ENCODE measurements at places on chromosomes 3 and 15.

- no peak overlapping the region for H3K27ac ChIP-seq
- DNase-seq, result peak; percentile 3
- H3K36me3 ChIP-seq, result no peaks in the 10 kb centered on the region
- H3K4me1 ChIP-seq, result no peaks in the 10 kb centered on the region
- no peak overlapping the region for H3K4me3 ChIP-seq
These were observed 10.1 kb downstream of the SCN10A start for GRCh38 chr3:38805765-38806386.

- no peak overlapping the region for H3K4me3 ChIP-seq
- DNase-seq, result no peak
- no peaks in the 10 kb centered on the region for H3K4me1 ChIP-seq
- peaks cover 25% of the 10 kb centered on the region for H3K27me3 ChIP-seq
- no peak overlapping the region for H3K27ac ChIP-seq
These were observed 91.2 kb upstream of the VEPH1 start for GRCh38 chr3:157594413-157594812.

DNA sequence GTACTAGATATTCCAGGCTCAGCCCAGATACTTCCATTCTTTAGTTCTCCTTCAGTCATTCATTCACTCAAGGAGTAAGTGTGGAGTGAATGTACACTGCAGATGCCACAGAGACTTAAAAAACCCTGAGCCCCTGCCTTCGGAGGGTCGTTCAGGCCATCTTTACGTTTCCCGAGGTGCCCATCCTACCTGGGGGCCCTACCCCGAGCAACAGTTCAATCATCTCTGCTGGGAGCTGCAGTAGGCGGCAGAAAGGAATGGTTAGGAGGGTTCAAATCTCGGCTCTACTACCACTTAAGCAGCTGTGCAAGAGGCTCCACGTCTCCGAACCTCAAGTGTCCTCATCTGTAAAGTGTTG lies 613 bp downstream of the SEC13 start:
- H3K27ac ChIP-seq, result peak overlapping the region; percentile 96
- DNase-seq, result no peak
- peaks cover 23% of the 10 kb centered on the region for H3K36me3 ChIP-seq
- H3K4me3 ChIP-seq, result peak overlapping the region; percentile 90
- H3K4me1 ChIP-seq, result peaks cover 12% of the 10 kb centered on the region
- peaks cover 19% of the 10 kb centered on the region for H3K27me3 ChIP-seq

- no peak for DNase-seq
- no peaks in the 10 kb centered on the region for H3K4me1 ChIP-seq
- no peak overlapping the region for H3K4me3 ChIP-seq
- no peak overlapping the region for H3K27ac ChIP-seq
These were observed 44.0 kb upstream of the SEC22A start for GRCh38 chr3:123157598-123158287.

- DNase-seq, result no peak
- H3K4me1 ChIP-seq, result peaks cover 6% of the 10 kb centered on the region
- no peaks in the 10 kb centered on the region for H3K27me3 ChIP-seq
- peaks cover 51% of the 10 kb centered on the region for H3K36me3 ChIP-seq
These were observed 21.3 kb downstream of the RTF1 start for GRCh38 chr15:41438206-41438605.

GRCh38 chr3:141052201-141053069 lies 1.3 kb downstream of the SPSB4 start:
- peaks cover 8% of the 10 kb centered on the region for H3K4me1 ChIP-seq
- peak overlapping the region; percentile 49 for H3K4me3 ChIP-seq
- peaks cover 3% of the 10 kb centered on the region for H3K36me3 ChIP-seq
- DNase-seq, result no peak
- peaks cover 65% of the 10 kb centered on the region for H3K27me3 ChIP-seq
